ENCODE measurements at places on chromosomes 6 and 20.

DNA sequence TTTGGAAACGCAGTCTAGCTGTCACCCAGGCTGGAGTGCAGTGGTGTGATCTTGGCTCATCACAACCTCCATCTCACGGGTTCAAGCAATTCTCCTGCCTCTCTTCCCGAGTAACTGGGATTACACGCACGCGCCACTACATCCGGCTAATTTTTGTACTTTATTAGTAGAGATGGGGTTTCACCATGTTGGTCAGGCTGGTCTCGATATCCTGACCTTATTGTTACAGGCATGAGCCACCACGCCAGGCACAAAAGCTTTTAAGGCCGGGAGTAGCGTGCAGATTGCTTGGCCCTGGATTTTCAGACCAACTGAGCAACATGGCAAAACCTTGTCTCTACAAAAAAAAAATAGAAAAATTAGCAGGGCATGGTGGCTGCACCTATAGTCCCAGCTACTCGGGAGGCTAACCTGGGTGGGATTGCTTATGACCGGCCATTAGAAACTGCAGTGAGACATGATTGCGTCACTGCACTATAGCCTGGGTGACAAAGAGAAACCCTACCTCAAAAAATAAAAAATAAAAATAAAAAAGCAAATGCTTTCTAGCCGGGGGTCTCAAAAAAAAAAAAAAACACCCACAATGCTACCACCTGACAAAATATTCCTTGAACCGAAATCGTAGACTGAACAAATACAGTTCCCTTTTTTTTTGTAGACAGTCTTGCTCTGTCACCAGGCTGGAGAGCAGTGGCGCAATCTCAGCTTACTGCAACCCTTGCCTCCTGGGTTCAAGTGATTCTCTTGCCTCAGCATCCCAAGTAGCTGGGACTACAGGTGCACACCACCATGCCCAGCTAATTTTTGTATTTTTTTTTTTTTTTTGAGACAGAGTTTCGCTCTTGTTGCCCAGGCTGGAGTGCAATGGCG, 15.0 kb downstream of the RBM39 start:
- DNase-seq = no peak

DNA sequence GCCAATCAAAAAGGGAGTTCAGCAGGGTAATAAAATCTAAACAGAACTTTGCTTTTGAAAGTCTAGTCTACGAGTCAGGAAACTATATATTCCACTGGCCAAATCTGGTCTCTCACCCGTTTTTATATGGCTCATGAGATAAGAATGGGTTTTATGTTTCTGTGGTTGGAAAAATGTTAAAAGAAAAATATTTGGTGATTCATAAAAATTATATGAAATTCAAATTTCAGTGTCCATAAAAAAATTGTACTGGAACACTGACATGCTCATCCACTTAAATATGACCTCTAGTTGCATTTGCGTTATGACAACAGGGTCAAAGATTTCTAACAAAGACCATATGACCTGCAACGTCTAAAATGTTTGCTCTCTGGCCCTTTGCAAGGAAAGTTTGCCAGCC, 22.3 kb upstream of the LAMP5 start:
- DNase-seq = no peak

DNA sequence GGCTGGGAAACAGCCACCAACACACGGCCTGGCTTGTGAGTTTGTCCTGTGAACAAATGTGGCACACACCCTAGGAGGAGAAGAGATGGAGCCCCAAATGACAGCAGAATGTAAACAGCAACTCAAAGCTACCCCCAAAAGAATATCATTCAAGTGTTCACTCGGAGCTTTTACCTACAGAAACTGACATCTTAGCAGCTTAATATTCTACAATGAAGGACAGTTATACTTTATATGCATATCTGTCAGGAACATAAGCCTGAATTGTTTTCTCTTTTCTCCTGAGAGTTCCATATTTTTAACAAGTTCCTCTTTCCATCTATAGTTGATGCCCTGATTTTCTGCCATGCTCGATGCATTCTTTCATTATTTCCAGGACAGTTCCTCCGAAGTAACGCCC, 566.0 kb upstream of the MAP3K7 start:
- DNase-seq = no peak

DNA sequence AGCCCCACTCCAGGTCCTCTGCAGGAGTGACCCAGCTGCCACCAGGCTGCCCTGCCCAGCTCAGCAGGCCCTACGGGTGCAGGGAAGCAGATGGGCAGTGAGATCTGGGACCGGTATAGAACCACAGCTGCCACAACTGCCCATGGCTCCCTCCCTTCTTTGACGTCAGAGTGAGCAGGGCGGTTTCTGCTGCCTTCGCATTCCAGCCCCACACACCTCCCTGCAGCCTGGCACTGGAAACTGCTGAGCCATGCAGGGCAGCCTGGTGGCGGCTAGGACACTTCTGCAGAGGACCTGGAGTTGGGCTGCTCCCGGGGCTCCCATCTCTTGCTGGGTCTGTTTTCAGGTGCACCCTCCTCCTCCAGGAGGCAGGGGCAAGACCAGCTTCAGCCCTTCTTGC, 101.6 kb upstream of the CD93 start:
- DNase-seq = no peak

- DNase-seq = no peak
Observed at GRCh38 chr6:2792330-2793110, 27.3 kb downstream of the WRNIP1 start.

GRCh38 chr6:36506611-36507010, 40.7 kb downstream of the STK38 start:
- DNase-seq = no peak

DNA sequence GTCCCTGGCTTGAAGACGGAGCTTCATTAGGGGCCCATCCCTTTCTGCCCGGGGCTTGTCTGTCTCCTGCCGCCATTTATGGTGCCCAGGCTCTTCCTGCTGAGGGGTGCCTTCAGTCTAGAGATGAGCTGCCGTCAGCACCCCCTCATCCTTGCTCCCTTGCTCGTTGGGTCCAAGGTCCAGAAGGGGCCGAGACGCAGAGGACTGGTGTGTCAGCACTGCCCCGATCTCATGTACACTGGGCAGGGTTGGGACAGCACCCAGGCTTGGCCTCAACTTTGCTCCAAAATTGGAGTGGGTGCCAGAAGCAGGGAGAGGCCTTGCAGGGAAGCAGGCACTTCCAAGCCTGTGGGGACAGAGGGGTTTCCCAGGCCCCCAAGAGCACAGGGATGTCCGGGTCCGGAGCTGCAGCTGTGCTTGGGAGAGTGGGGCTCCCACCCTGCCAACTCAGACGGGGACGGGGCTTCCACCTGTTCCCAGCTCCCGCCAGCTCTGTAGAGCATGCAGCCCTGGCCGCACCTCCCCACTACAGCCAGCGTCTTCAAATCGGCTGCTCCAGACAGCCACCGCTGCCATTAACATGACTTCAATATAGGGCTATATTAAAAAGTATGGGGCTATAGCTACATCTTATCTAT, 488.8 kb downstream of the TENT5A start:
- DNase-seq = no peak

DNA sequence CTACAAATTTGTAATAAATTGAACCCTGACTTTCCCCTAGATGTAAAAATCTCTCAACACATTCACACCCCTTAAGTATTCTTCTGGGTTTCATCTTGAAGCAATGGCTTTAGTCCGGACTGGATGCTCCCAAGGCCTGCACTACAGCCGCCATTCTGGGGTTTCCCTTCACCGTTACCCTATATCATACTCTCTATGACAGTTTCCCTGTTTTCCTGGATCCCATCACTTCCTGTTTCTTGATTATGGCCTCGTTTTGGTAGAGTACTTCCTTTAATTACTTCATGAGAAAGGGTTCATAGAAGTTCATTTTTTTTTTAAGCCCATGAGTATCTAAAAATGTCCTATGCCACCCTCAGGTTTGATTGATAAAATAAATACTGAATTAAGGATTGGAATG, 11.7 kb downstream of the FIG4 start:
- DNase-seq = no peak

DNA sequence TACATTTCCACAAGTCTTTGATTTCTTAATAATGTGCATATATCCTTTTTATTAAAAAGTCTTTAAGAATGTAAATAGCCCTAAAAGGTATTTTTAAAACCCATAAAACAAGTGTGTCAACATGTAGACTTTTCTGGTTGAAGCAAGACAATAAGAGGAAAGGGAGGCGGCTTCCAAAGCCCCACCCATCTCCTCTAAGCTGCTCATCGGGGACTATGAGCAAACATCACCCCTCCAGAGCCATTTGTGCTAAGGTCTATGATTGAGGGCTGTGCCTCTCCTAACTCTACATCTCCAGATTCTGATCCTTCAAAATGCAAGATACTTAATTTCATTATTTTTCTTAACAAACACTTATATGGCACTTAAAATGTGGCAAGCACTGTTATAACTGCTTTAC, 2.5 kb upstream of the NAA20 start:
- DNase-seq = peak; percentile 24

- no peak for DNase-seq
Observed at GRCh38 chr20:46997187-46997586, 102.5 kb downstream of the EYA2 start.

DNA sequence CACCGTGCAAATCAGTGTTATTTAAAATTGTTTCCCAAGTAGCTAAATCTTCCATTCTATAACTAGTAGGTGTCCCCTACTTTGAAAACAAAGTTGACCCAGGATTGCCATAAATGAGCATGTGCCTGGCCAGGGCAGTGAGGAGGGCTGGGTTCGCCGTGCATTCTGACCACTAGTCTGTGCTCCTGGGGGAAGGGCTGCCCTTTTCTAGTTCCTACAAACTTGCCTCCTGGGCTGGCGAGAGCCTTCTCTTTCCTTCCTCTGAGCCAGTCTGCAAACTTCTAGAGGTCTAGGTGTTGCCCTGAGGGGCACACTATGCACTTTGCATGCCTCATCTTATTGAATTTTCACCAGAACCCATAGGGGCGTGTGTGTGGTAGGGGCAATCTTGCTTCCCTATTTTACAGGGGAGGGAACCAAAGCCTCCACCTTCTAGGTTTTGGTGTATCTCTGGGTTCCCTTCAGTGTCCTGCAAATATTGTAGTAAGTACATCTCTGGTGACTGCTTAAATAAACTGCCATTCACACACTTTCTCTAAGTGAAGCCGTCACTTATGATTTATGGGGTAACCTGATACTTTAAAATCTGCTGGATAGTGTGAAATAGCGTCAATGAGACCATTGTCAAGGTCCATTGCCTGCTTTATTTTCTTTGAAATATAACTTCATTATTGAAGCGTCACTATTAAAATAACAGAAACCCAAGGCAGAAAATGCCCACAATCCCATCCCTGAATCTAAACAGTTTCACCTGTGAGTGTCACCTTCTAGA, 42.2 kb downstream of the CDH26 start:
- DNase-seq = no peak

DNA sequence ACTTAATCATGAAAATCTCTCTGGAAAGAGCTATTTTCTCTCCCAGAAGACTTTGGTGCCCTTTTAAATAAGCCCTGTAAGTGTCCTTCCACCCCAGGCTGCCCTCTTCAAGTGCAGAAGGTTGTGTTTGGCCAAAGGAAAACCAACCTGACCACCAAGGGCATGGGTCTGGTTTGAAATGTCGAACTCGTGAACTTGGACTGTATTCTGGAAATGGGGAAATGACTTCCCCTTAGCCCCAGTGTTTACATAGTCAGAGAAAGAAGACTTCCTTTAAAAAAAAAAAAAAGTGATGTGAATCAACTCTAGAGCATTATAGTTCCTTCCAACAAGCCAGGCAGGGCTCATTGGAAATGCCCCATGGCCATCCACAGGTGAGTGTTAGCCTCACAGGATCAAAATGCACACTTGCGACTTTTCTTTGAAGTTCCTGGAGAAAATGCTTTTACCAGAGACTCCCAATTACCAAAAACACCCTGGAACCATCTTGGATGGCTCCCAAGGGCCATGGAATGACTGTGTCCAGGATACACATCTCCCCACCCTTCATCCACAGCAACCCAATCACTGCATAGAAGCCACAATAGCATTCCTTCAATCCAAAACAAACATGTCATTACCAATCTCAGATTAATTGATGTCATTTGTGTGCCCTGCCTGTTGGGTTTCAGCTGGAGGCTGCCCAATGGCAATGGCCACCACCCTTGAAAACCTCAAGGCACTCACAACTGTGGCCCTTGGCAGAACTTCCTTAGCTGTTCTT, 133.8 kb downstream of the CLIC5 start:
- no peak for DNase-seq

- DNase-seq = no peak
Observed at GRCh38 chr6:149289966-149290365, 27.5 kb upstream of the TAB2 start.

DNA sequence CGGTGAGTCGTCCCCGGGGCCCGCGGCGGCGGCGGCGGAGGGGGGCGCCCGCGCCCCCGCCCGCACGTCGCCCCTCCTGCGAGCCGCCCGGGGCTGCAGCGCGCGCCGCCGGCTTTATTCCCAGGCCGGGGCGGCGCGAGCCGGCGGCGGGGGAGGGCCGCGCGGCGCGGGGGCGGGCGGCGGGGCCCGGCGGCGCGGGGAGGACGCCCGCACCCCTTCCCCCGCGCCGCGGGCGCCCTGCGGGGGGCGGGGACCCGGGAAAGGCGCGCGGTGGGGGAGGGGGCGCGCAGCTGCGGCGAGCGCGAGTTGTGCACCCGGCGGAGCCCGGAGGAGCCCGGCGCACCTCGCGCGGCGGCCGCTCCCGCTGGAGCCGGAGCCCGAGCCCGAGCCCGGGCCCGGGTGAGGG, 646 bp downstream of the HMGA1 start:
- peak; percentile 50 for DNase-seq

GRCh38 chr6:43277643-43278523, 20.2 kb upstream of the SLC22A7 start:
- DNase-seq = no peak

- DNase-seq = no peak
Observed at GRCh38 chr6:38192487-38192886, 373.0 kb downstream of the ZFAND3 start.

- DNase-seq = no peak
Observed at GRCh38 chr6:166318649-166319600, 10.7 kb upstream of the PRR18 start.

Data from stimulated activated CD4-positive, alpha-beta T cell treated with anti-CD3 and anti-CD28 coated beads, Interleukin-2, amount 100 ng/mL, for 24 hours (primary cell).